GM12892 (cell line): ENCODE measurements at places on chromosomes 11 and 22.

DNA sequence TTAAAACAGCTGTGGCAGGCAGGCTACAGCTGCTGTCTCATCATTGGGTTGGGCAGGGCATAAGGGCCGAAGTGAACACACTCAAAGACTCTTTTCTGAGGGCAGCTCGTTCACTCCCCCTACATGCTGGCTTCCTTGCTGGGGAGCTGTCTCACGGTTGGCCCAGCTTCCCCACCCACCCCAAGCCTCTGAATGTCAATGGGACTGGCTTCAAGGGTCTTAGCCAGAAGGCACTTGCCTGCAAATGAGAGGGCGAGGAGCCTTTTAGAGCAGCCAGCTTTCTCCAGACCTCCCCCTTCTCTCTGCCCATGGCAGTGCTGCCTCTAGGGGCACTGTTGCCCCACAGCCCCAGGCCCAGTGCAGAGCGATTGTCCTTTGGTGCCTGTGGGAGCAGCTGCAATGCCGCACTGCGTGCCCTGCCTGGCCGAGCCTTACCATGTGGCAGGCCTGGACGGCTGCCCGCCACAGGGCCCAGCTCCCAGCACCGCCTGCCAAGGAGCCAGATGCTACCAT is 94.7 kb upstream of the RASSF10 start:
- DNase-seq: peak; percentile 22

GRCh38 chr22:23722724-23723123 is 28.2 kb downstream of the ZNF70 start:
- no peak for DNase-seq

DNA sequence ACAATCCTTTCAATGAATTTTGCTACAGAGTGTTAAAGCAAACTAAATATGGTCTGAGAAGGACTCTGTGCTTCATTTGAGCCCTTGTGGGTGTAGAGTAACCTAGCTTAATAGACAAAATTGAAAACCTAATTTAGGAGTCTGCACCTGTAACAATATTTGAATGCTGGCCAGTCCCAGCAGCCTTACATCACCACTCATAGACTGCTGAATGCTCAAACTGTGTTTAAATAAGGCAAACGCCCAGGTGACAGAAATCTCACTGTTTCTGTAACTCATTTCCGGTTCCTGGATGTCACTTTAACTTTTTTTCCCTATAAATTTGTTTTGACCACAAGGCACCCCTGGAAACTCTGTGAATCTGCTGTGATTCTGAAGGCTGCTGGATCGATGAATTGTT is 45.5 kb upstream of the GLYATL1B start:
- no peak for DNase-seq

- DNase-seq: no peak
These were observed 12.0 kb upstream of the TMPRSS13 start for GRCh38 chr11:117941163-117941707.

DNA sequence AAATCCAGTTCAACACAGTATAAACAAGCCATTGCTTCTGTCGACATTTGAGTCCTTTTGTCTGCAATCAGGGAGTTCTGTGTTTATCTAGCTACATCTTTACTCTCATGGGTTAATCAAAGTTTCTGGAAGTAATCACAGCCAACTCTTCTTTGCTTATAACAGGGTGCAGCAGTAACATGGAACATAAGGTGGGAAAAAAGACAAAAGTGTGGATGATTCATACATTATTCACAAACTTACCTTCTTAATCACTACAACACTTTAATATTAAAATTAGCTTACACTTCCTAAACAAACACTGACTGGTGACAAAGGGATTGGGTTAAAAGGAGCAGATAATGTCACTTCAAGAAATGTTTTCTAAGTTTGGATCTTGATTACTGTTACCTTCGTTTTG is 44.7 kb downstream of the SNX19 start:
- no peak for DNase-seq

DNA sequence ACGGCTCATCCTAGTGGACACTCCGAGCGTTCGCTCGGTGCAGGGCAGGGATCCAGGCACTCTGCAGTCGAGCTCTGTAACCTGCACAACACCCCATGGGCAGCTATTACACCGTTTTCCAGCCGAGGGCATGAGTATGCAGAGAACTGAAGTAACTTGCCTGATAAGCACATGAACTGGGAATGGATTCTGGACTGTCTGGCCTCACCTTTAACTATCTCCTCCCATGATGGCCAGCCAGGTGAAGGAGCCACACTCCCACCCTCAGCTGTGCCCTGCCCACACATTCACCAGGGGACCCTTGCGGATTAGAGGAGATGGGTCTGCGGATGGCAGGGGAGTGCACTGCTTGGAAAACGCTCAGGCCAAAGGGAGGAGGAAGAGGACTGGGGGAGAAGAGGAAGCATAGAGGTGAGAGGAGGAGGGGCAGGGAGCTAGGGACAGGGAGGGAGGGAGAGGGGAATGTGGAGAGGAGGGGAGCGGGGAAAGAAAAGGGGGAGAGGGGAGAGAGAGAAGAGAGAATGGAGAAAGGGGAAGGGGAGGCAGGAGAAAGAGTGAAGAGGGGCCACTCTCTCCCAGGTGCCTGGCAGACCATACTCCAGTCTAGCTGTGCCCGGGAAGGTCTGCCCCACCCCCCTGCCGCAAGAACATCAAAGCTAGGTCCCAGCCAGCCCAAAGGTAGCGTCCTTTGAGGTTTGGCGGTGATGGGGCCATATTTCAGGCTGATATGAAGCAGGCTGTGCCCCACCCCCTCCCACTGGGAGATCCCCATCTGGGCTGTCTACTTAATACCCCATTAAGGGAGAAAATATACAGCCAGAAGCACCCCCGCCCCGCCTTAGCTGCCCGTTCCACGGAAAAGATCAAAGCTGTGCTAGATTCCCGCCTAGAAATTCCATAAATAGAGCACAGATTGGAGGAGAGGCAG is 33.2 kb upstream of the TCF20 start:
- DNase-seq: no peak

DNA sequence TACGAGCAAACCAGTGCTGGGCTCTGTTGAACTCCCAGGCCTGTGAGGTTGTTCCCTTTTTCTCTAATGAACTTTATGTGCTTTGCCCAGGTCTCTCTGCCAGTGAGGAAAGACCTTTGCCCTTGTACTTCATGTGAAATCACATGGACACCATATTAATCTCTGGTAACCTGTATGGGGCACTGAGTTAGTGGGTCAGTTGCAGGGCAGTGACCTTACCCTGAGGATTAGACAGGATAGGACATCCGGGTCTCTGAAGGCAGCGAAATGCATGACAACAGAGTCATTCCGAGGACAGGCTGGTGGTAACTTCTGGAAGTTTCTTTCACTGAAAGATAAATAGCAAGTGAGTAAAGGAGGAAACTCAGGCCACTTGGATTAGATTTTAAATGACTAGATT is 93.7 kb downstream of the ZBTB16 start:
- DNase-seq: no peak

DNA sequence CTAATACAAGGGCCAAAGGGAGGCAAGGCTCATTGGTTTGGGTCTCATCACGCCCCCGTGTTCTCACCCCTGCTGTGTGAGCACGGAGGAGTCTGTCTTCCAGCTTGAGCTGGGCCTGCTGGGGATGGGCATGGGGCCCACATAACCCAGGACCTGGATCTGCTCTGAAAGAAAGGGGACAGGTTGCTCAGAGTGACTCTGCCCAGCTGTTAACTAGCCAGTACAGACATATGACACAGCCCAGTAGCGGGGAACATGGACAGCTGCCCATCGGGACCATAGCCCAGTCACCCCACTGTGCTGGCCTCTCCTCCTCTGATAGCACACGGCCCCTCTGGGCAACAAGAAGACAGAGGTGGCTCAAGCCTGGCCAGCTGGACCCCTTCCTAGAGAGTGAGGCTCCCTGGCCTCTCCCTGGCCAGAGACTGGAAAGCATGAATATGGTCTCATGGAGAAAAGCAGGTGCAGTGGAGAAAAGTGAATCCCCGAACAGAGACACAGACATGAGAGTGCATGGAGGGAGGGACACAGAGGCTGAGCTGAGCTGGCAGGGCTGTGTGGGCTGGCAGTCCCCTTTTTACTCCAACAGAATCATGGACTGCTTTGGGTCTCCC is 973.9 kb downstream of the BRD1 start:
- no peak for DNase-seq

DNA sequence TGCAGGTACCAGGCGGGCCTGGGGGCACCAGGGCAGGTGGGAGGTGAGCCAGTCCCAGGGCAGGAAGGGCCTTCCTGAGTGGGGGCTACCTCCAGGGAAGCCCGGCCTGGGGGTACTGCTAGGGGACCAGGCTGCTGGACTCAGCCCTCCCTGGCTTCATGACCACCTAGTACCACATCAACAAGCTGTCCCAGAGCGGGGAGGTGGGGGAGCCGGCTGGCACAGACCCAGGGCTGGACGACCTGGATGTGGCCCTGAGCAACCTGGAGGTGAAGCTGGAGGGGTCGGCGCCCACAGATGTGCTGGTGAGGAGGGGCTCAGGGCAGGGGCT is 6.7 kb downstream of the TRPT1 start:
- DNase-seq: no peak

DNA sequence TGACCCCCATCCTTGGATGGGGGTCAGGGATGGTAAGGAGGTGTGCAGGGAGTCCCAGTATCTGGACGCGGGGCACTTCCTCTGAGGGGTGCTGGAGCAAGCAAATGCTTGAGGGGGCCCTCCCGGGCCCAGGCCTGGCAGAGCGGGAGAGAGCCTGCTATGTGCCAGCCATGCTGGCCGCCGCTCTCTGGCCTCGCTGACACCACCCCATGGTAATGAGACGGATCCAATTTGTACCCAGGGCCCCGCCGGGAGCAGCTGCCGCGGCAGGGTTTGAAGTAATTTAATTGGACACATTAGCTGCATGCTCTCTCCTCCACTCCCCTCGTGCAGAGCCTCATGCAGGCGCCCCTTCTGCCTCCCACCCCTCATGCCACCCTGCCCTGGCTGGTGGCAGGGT is 6.3 kb downstream of the SYT7 start:
- DNase-seq: no peak

DNA sequence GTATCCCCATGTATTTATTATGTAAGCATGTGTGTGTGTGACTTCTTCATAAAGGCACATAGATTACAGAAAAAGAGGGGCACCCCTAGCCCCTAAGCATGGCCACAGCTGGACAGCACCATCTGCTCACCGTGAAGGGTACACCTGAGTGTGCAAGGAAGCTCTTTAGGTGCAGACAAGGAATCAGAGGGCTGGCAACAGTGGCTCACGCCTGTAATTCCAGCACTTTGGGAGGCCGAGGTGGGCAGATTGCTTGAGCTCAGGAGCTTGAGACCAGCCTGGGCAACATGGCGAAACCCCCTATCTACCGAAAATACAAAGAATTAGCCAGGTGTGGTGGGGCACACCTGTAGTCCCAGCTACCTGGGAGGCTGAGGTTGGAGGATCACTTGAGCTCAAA is 56.3 kb downstream of the DGCR2 start:
- no peak for DNase-seq

GRCh38 chr11:116874251-116874650 is 36.8 kb upstream of the APOA1 start:
- no peak for DNase-seq

DNA sequence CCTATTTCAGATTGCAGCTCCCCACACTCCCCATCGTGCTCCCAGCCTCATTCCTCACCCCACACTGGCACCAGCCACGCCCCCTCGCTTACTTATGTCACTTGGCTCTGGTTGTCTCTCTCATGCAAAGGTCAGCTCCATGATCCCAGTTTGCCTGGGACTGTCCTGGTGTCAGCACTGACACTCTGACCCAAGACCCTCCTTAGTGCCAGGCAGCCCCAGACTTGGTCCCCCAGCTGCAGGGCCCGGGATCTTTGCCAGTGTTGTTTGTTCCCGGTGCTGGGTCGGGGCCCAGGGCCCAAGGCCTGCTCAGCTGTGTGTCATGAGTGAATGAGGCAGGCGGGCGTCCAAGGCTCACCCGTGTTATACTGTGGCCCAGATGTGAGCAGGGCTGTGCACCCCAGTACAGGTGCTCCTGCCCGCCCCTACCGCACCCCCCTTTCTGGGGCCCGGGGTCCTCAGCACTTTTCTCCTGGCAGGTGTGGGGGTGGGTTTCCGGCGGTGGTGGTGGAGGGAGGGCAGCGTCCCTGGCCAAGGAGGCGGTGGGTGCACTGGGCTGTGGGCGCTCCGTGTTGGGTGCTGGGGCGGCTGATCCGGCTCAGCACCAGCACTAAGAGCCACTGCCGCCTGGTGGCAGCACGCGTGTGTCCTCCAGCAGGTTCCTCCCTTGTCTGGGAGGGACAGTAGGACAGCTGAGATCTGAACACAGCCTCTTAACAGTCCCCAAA is 19.5 kb downstream of the IL17REL start:
- peak; percentile 75 for DNase-seq

GRCh38 chr11:8060146-8060719 is 20.8 kb upstream of the TUB start:
- no peak for DNase-seq

GRCh38 chr22:50145721-50146438 is 24.7 kb upstream of the PANX2 start:
- DNase-seq: no peak

GRCh38 chr11:18785411-18785810 is 6.2 kb downstream of the PTPN5 start:
- DNase-seq: no peak

DNA sequence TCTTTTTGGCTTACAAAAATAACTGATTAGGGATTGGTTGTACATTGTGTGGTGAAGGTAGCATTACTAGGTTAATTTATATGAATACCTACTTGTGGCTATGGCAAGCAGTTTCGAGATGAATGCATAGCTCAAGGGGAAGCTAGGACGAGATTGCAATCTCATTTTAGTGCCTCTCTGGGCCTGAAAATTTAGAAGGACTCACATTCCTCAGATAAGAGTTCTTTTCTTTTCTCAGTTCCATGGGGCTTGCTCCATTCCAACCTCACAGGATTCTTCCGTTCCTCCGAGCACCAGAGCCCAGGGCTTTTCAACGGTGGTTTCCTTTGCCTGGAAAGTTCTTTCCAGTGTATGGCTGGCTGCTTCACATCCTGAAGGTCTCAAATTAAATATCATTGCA is 82.1 kb downstream of the CECR2 start:
- DNase-seq: no peak

- no peak for DNase-seq
These were observed 51.0 kb upstream of the SEPTIN5 start for GRCh38 chr22:19663286-19663815.

DNA sequence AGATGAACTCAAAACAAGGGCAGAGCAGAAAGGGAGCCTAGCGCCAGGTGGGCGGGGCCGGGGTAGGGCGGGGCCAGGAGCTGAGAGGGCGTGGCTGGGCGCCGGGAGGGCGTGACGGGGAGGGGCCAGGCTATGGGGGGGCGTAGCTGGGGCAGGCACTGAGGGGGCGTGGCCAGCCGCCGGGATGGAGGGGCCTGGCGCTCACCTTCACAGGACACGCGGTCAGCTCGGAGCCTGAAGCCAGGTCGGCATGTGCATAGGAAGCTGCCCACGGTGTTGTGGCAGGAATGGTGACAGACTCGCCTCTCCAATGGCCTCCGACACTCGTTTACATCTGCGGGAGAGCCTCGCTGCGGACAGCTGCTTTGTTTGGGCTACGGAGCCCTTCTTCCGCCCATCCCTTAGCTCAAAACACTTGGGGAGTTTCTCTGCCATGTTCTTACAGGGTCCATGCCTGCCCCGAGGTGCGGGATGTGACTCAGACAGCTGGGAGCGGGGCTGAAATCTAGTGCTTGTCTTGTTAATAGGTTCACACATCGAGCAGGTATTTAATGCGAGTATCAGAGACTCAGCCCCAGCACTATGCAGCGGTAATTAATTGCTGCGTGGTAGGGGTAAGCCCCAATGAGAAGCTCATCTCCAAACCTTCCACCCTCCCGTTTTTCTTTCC is 13.4 kb downstream of the VWCE start:
- DNase-seq: peak; percentile 53

- no peak for DNase-seq
These were observed 77.8 kb downstream of the C11orf91 start for GRCh38 chr11:33622806-33623205.

GRCh38 chr22:39894554-39895092 is 1.1 kb upstream of the ENTHD1 start:
- no peak for DNase-seq
